ENCODE measurements at places on chromosomes 13 and 19. TPM values are rescaled to one million over a fixed set of nuclear protein-coding genes. Genes with fewer than 3 reads are reported as not detected.

DNA sequence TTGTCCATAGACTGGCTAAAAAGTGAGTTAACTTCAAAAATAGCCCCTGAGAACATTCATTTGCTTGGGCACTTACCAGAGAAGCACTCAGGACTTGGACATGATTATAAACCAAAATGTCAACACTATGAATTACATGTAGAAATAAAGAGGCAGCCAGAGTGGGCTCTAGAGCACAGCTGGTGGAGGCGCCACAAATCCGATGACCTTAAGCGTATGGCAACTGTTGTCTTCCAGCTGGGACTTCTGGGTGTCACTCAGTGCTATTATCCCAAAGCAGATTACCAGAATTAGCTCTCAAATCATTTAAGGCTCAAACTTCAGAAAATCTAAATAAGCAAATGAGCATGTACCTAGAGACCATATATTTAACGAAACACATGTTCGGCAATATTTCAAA is 1255.5 kb upstream of the SLC10A2 start:
- H3K36me3 ChIP-seq: no peaks in the 10 kb centered on the region
- no peak overlapping the region for H3K27ac ChIP-seq
- no peak overlapping the region for H3K4me3 ChIP-seq
- H3K27me3 ChIP-seq: no peaks in the 10 kb centered on the region

The ZNF93 gene
- 8.1 TPM for total RNA-seq

GRCh38 chr13:66489586-66489985 is 740.5 kb downstream of the PCDH9 start:
- DNase-seq: no peak
- H3K4me3 ChIP-seq: no peak overlapping the region
- H3K4me1 ChIP-seq: no peaks in the 10 kb centered on the region
- no peak overlapping the region for H3K27ac ChIP-seq
- H3K36me3 ChIP-seq: no peaks in the 10 kb centered on the region

- H3K4me1 ChIP-seq: no peaks in the 10 kb centered on the region
- H3K4me3 ChIP-seq: no peak overlapping the region
- DNase-seq: no peak
- H3K27me3 ChIP-seq: no peaks in the 10 kb centered on the region
- H3K27ac ChIP-seq: no peak overlapping the region
Observed at GRCh38 chr13:89361909-89362308, 1690.7 kb downstream of the SLITRK5 start.

DNA sequence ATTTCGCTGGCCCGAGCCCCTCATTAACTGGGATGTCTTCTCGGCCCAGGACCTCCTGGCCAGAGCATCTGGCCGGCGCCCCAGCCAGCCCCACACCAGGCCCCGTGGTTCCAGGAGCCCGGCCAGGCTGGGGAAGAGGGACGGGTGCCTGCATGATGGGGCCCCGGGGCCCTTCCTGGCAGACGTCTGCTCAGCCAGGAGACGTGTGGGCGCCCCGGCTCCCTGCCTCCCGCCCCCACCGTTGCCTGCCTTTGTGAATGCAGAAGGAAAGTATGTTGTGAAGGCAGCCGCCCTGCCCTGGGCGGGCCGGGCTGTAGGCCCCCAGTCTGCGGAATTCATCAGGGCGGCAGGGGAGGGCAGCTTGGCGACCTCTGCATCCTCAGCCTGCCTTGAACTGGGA is 4.4 kb upstream of the COMP start:
- H3K4me3 ChIP-seq: no peak overlapping the region
- H3K36me3 ChIP-seq: no peaks in the 10 kb centered on the region
- H3K27me3 ChIP-seq: peaks cover 5% of the 10 kb centered on the region
- no peaks in the 10 kb centered on the region for H3K4me1 ChIP-seq
- H3K27ac ChIP-seq: no peak overlapping the region
- no peak for DNase-seq

All from T-cell (primary cell).